ENCODE measurements at places on chromosomes 2 and 18. TPM values are rescaled to one million over a fixed set of nuclear protein-coding genes. Genes with fewer than 3 reads are reported as not detected.

GRCh38 chr2:98480598-98480997 lies 35.9 kb downstream of the INPP4A start:
- H3K27me3 ChIP-seq = no peaks in the 10 kb centered on the region
- no peaks in the 10 kb centered on the region for H3K36me3 ChIP-seq
- H3K4me3 ChIP-seq = no peak overlapping the region
- no peak for DNase-seq
- no peak overlapping the region for H3K27ac ChIP-seq

GRCh38 chr2:163191372-163191771 lies 352.8 kb upstream of the KCNH7 start:
- no peak overlapping the region for H3K27ac ChIP-seq
- H3K36me3 ChIP-seq = no peaks in the 10 kb centered on the region
- no peak overlapping the region for H3K4me3 ChIP-seq
- H3K4me1 ChIP-seq = no peaks in the 10 kb centered on the region
- H3K27me3 ChIP-seq = no peaks in the 10 kb centered on the region

Gene IL1A
- 0.56 TPM for total RNA-seq

- no peaks in the 10 kb centered on the region for H3K4me1 ChIP-seq
- H3K27ac ChIP-seq = no peak overlapping the region
- no peak overlapping the region for H3K4me3 ChIP-seq
- no peaks in the 10 kb centered on the region for H3K27me3 ChIP-seq
Observed at GRCh38 chr2:80531319-80531718, 226.8 kb upstream of the LRRTM1 start.

GRCh38 chr2:195639959-195640358 lies 17.1 kb upstream of the SLC39A10 start:
- no peaks in the 10 kb centered on the region for H3K36me3 ChIP-seq
- no peak for DNase-seq
- no peaks in the 10 kb centered on the region for H3K27me3 ChIP-seq
- H3K4me3 ChIP-seq = no peak overlapping the region
- no peak overlapping the region for H3K27ac ChIP-seq

GRCh38 chr2:84958135-84959059 lies 12.6 kb upstream of the KCMF1 start:
- H3K27ac ChIP-seq = no peak overlapping the region
- H3K4me3 ChIP-seq = no peak overlapping the region
- H3K4me1 ChIP-seq = peaks cover 19% of the 10 kb centered on the region
- H3K36me3 ChIP-seq = peaks cover 5% of the 10 kb centered on the region
- no peak for DNase-seq

DNA sequence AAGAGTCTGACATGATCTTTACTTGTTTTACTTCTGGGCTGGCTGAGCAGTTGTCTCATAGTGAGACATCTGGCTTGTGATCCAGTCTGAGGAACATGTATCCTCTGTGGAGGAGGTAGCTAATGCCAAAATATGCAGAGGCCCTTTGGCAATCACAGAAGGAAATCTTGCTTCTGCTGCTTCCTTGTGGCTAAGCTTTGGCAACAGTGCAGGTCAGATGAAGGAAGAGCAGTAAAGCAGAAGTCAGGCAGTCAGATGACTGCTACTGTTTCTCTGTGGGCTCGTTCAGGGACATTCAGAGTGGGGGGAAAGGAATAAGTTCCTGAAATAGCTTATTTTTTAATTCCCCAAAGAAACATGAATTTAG lies 22.3 kb downstream of the DOK1 start:
- no peak for DNase-seq
- H3K4me3 ChIP-seq = no peak overlapping the region
- no peak overlapping the region for H3K27ac ChIP-seq

- no peak overlapping the region for H3K27ac ChIP-seq
- H3K27me3 ChIP-seq = no peaks in the 10 kb centered on the region
- H3K36me3 ChIP-seq = peaks cover 12% of the 10 kb centered on the region
- H3K4me1 ChIP-seq = no peaks in the 10 kb centered on the region
- no peak overlapping the region for H3K4me3 ChIP-seq
Observed at GRCh38 chr2:231367178-231367577, 28.3 kb upstream of the B3GNT7 start.

- no peak overlapping the region for H3K27ac ChIP-seq
- no peaks in the 10 kb centered on the region for H3K27me3 ChIP-seq
- DNase-seq = no peak
- no peak overlapping the region for H3K4me3 ChIP-seq
Observed at GRCh38 chr18:59085126-59085794, 54.4 kb upstream of the SEC11C start.

- peaks cover 14% of the 10 kb centered on the region for H3K4me1 ChIP-seq
- H3K27me3 ChIP-seq = no peaks in the 10 kb centered on the region
- no peak overlapping the region for H3K27ac ChIP-seq
Observed at GRCh38 chr2:113260991-113261390, 17.7 kb downstream of the PAX8 start.

Gene NCKAP5
- total RNA-seq = 1.2 TPM

DNA sequence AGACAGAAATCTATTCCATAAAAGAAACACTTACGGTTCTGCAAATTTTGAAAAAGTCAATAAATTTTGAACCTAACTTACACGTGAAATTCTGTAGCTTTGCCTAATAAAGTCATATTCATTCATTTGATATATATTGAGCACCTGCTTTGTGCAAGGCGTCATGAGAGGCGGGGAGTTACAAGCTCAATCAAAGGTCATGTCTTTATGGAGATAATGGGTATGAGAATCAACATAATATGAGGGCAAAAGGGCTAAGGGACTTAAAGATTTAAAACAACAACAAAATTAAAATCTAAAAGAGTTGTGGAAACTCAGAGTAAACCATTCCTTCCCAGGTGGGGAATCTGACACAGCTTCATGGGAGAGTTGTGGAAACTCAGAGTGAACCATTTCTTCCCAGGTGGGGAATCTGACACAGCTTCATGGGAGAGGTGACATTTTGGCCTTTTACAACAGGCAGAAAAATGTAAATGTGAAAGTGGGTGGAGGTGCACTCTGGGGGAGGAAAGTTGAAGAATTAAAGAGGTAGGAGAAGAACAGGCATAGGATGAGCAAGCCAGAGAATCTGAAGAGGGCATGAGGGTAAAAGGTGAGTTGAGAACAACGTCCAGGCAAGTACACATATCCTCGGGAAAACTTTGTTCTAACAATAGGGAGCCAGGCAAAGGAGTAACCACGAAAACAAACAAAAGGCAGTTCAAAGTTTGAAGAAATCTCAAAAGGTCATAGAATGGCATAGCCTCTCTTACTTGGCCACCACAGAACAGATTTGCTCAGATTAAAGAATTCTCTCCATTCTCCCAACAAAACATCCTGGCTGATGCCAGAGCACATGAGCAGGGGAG lies 49.5 kb upstream of the CD226 start:
- no peaks in the 10 kb centered on the region for H3K27me3 ChIP-seq
- DNase-seq = no peak
- no peak overlapping the region for H3K4me3 ChIP-seq
- H3K4me1 ChIP-seq = peaks cover 26% of the 10 kb centered on the region
- no peak overlapping the region for H3K27ac ChIP-seq

DNA sequence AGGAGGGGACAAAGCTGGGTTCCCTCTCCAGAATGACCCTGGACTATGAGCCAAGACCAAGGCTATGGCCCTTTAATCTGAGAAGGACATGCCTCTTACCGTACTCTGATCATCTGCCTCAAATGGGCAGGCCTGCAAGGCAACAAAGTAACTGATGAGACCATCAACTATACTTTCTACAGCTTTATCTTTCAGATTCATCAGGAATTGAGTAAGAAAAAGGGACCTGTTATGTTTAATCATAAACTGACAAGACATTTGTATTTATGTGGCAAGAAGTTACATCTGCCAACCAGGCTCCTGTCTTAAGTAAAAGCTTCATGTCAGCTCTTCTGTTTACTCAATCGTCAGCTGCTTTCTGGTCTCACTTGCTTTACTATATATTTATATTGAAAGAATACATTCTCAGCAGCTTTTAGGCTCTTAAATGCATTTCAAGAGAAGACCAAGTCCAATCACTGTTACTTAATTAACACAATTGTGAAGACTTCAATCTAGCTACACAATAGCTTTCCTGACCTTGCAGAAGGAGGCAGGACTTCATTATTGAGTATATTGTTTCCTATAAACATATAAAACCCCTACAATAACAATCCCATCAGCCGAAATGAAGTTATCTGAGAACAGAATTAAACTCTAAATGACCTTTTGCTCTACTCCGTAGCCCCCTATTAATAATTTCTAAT lies 163.8 kb downstream of the ETAA1 start:
- DNase-seq = no peak
- no peaks in the 10 kb centered on the region for H3K27me3 ChIP-seq
- H3K4me3 ChIP-seq = peak overlapping the region; percentile 37
- H3K27ac ChIP-seq = no peak overlapping the region
- H3K4me1 ChIP-seq = peaks cover 8% of the 10 kb centered on the region
- no peaks in the 10 kb centered on the region for H3K36me3 ChIP-seq

GRCh38 chr2:120029672-120030640 lies 17.1 kb downstream of the EPB41L5 start:
- H3K36me3 ChIP-seq = no peaks in the 10 kb centered on the region
- no peaks in the 10 kb centered on the region for H3K4me1 ChIP-seq
- H3K27ac ChIP-seq = no peak overlapping the region
- no peak for DNase-seq

DNA sequence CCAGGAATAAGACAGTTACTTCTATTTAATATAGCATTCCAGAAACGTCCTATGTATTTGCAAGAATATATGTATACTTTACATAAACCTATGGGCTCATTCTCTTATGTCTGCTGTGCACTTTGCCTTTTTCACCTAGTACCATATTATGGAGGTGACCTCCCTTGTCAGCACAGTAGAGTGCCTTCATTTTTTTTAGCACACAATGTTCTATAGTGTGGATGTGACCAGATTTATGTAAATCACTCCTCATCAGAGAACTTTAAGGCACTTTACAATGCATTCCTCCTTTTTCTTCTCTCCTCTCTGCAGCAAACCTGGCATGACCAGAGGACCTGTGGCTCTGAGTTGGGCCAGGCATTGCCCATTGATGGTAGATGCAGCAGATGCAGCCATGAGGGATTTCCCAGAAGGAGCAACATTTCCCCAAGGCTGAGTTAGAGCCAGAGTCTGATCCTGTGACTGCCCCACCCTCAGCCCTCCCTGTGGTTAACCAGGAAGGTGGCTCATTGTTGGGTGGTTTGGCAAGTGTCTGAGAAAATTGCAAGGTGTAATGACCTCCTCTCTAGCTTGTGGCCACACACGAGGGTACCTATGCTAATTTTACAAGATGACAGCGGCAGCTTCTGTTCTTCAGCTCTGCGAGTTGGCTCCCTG lies 76.5 kb upstream of the DLX2 start:
- no peak for DNase-seq
- no peaks in the 10 kb centered on the region for H3K27me3 ChIP-seq
- no peaks in the 10 kb centered on the region for H3K36me3 ChIP-seq

- H3K27ac ChIP-seq = no peak overlapping the region
- H3K4me1 ChIP-seq = no peaks in the 10 kb centered on the region
Observed at GRCh38 chr2:41853427-41854191, 194.2 kb upstream of the PKDCC start.

Gene CCDC121
- 1.9 TPM for total RNA-seq

GRCh38 chr2:20599861-20600461 lies 50.9 kb downstream of the HS1BP3 start:
- H3K4me1 ChIP-seq = peaks cover 60% of the 10 kb centered on the region
- no peaks in the 10 kb centered on the region for H3K36me3 ChIP-seq
- no peak for DNase-seq

DNA sequence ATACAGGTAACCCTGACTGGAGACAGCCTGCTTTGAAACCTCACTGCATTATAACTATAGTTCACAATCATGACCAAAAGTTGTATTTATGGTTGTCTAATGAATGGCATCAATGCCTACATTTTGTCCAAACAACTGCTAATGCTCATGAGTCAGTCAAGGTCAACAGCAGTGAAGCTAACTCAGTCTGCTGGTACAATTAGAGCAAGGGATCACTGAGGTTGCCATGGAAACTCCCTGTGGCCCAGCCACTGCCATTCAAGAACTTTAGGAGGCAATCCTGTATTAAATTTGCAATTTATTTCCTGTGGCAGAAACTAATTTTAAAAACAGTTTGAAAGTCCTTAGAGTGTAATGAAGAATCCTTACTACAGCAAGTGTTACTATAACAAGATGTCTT lies 185.1 kb upstream of the SMAD7 start:
- H3K36me3 ChIP-seq = no peaks in the 10 kb centered on the region
- no peak overlapping the region for H3K27ac ChIP-seq
- no peaks in the 10 kb centered on the region for H3K27me3 ChIP-seq
- H3K4me1 ChIP-seq = no peaks in the 10 kb centered on the region
- no peak for DNase-seq

Gene ADAM23
- total RNA-seq = 6.4 TPM

Gene DOK6
- 2.1 TPM for total RNA-seq

GRCh38 chr2:119469661-119470297 lies 38.1 kb downstream of the TMEM37 start:
- peak overlapping the region; percentile 55 for H3K27ac ChIP-seq
- H3K36me3 ChIP-seq = no peaks in the 10 kb centered on the region
- DNase-seq = no peak
- peaks cover 10% of the 10 kb centered on the region for H3K4me1 ChIP-seq
- H3K27me3 ChIP-seq = no peaks in the 10 kb centered on the region

DNA sequence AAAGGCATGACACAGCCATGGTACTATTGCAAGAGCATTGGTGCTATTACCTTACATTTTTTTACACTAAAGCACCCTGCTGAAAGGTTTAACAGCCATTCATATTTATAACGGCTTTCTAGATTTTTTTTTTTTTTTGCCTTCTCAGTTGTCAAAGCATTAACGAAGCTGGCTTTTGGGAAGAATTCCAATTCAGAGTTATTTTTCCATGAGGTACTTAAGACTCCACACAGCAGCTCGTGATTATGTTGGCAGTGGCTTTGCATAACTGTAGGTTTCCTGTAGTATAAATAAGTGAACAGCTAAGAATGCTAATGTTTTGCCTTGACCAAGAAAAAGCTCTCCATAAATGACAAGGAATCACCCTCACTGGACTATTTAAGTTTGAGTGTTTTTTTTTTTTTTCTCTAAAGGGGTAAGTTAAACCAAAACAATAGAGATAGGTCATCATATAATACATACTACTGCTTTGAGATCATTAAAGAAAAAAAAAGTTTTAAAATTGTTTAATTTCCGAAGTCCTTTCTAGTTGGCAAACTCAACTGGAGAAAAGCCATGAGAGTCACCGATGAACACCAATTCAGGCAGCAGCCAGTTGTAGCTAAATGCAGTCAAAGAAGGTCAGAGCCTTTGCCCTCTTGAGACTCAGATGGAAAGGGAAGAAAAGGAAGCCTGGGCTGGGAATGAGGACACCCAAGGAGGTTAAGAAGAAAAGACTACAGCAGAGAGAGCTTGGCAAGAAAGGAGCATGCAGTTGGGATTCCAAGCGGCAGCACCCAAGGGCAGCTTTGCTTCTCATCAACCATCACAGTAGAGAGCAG lies 187.4 kb upstream of the NCKAP5 start:
- DNase-seq = no peak
- H3K27me3 ChIP-seq = no peaks in the 10 kb centered on the region
- peaks cover 17% of the 10 kb centered on the region for H3K4me1 ChIP-seq
- no peak overlapping the region for H3K27ac ChIP-seq
- no peaks in the 10 kb centered on the region for H3K36me3 ChIP-seq

Gene FSHR
- total RNA-seq = not detected

Measured in thoracic aorta (tissue), 2 donors.